ENCODE measurements at places on chromosomes 5 and 9.

DNA sequence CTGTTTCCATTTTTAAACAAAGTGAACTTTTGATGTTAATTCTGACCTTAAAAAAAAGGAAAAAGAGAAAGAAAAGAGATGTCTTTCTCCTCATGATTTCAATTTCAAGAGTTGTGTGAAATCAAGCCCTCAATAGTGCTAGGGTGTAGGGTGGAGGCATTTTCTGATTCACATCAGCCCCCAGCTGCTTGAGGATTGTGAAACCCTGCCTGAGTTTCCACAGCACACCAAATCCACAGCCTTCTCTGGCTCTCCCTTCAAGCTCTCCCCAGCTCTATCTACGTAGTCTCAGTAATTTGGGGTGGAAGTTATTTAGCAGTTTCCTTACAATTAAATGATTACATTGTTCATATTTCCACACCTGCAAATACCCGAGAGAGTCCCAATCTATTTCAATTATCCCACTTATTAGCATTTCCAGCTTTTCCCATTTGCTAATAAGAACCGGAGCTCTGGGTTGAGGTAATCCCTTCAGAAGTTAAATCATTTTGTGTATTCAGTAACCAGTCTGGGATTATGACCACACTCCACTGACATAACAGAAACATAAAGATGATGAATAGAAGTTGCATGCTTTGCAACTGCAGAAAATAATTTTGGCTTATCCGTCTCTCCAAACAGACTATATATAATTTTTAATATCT, 54.9 kb downstream of the MTX3 start:
- DNase-seq, result no peak

DNA sequence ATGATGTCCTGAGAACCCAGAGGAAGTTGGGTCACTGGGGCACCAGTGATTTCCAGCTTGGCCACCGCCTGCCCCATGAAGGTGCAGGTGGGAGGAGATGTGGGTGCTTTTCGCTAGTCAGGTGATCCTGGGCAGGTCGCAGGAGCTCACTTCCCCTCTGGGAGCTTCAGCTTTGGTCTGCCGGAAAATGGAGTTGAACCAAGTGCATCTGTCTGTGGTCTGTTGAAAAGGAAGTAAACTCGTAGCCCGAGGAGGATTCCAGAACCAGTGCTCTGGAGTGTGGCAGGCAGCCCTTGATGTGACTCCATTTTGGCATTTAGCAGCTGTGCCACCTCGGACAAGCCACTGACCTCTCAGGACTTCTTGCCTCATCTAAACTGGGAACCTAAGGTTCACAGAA, 81.8 kb upstream of the HRH2 start:
- DNase-seq, result no peak

DNA sequence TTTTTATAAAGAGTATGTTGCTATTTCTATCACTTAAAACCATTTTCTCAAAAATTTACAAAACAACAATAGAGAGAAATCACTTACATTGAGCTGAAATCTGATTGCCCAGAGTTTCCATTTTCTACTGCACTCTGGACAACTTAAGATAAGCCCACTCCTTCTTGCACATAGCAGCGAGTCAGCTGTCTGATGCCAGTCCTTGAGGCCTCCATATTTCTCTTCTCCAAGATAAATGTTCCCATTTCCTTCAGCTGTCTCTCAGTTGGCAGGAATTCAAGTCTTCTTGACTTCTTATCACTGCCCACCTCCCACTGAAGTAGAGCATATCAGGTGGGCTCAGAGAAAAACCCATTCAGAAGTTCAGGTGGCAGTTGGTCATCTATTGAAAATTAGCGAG, 78.5 kb upstream of the PIP5K1B start:
- DNase-seq, result no peak

DNA sequence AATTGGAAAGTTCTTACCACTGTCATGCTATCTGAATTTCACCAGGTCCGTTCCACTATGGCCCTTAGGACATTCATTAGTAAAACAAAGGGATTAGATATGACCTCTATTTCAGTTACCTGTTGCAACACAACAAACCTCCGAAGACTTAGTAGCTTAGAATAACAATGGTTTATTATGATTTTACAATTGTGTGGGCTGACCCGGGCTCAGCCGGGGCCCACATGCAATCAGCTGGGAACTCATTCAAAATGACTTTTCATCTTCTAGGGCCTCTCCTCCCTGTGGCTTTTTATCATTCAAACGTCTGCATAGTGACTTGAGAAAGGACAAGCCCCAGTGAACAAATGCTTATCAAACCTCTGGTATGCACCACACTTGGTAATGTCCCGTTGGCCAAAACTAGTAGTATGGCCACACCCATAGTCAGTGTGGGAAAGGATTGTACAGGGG, 2.3 kb upstream of the FBXW11 start:
- DNase-seq, result no peak

- DNase-seq, result no peak
These were observed 37.0 kb upstream of the RAB3C start for GRCh38 chr5:58545912-58546311.

DNA sequence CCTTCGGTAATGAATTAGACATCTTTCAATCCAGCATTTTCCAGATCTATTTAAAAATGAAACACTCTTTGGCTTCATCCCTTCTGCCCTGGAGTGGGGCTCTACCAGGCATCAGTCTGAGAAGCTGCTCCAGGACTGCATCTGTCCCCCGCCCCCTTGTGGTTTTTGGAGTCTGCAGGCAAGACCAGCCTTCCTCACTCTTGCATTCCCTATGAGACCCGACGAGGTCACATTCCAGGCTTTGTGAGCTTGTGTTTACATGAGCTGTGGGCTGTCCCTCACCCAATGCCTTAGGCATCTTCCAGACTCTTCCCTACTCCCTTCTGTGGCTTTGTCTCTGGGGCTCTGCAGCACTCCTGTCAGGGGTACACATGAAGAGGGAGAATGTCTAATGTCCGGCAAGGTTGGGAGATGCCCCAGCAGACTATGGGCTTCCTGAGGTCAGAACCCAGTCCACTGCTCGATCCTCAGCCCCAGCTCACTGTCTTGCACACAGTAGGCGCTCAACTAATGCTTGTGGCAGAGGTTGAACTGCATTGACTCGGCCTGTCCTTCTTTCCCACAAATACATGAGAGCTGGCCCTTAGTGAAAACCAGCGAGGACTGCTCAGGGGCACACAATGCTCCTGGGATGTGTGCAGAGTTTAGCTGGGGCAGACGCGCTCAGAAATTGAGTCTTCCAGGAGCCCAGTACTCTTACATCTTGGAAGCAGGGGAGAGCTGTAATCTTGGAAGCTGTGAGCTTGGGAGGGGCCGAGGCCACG, 11.7 kb upstream of the GADD45G start:
- DNase-seq, result no peak

DNA sequence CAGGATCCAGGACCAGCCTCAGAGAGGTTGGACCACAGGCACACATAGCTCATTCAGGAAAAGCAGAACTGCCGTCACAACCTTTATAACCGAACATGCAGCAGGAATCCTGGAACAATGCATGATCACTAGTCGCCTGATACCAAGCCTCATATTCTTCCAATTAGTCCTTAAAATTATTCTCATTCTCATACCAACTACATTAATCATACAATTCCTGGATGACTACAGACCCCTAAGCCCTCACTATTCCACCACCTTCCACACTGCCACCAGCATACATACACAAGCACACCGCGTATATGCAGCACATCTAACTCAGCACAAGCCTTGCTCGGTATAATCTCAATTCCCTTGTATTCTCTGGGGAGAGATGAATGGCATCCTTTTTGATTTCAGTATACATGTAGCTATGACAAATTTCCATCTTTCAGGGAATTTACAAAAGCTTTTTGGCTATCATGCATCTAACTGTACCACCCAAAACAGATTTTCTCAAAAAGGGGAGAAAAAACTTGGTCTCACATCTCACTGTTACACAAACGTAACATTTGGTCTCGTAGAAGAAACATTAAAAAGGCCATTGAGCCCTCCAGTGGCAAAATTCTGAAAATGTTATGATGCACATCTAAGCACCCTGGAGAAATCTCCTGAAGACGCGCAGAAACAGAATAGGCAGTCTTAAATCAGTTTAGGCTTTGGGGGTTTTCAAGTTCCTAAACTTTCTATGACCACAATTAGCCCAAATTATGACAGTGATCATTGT, 46.2 kb downstream of the MCTP1 start:
- DNase-seq, result no peak

- no peak for DNase-seq
These were observed 3.8 kb upstream of the ITGA2 start for GRCh38 chr5:52985306-52985705.

- DNase-seq, result no peak
These were observed 1.1 kb downstream of the HEXB start for GRCh38 chr5:74685979-74686631.

- DNase-seq, result no peak
These were observed 271.5 kb downstream of the ADGRV1 start for GRCh38 chr5:90830058-90830457.

DNA sequence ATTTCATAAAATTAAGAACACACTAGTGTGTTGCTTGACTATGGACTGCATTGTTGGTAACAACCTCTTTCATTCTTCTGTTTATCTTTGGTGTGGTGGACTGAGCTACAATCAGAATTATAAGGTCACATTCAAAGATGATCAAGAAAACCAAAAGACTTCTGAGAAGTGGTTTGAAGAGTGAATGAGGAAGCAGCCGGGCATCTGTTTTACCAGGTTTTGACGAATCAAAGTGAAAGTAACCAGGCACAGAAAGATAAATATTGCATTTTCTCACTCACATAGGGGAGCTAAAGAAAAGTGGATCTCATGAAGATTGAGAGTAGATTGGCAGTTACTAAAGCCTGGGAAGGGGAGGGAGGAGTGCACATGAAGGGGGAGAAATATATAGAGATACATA, 589.1 kb downstream of the ZNF608 start:
- DNase-seq, result no peak

GRCh38 chr5:64654561-64654938, 35.8 kb upstream of the SHISAL2B start:
- DNase-seq, result no peak

- DNase-seq, result no peak
These were observed 31.5 kb upstream of the ZCCHC9 start for GRCh38 chr5:81269751-81270393.

Measured in ascending aorta (tissue), 2 donors.